ENCODE measurements at places on chromosomes 16 and 17.
A peak's percentile ranks its signal among the peaks of the same experiment; 100 is the strongest.

- DNase-seq: no peak
Observed at GRCh38 chr16:72444696-72445095, 272.7 kb upstream of the PMFBP1 start.

GRCh38 chr16:9099131-9099625 lies 7.7 kb downstream of the HAPSTR1 start:
- DNase-seq: no peak

- no peak for DNase-seq
Observed at GRCh38 chr17:54789101-54789880, 111.4 kb upstream of the TOM1L1 start.

DNA sequence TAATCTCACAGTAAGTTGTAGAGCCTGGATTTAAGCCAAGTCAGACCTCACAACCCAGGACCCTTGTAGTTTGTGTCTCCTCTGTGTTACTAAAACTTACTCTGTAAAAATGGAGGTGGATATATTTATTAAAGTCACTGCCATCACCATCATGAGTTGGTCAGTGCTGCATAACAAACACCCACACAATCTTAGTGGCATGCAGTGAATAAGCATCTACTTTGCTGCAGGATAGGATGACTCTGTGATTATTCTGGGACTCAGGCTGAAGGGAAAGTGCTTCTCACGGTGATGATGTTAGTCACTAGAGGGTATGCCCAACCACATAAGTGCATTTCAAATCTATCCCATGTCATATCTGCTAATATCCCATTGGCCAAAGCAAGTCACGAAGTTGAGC lies 398.7 kb downstream of the XYLT1 start:
- no peak for DNase-seq

DNA sequence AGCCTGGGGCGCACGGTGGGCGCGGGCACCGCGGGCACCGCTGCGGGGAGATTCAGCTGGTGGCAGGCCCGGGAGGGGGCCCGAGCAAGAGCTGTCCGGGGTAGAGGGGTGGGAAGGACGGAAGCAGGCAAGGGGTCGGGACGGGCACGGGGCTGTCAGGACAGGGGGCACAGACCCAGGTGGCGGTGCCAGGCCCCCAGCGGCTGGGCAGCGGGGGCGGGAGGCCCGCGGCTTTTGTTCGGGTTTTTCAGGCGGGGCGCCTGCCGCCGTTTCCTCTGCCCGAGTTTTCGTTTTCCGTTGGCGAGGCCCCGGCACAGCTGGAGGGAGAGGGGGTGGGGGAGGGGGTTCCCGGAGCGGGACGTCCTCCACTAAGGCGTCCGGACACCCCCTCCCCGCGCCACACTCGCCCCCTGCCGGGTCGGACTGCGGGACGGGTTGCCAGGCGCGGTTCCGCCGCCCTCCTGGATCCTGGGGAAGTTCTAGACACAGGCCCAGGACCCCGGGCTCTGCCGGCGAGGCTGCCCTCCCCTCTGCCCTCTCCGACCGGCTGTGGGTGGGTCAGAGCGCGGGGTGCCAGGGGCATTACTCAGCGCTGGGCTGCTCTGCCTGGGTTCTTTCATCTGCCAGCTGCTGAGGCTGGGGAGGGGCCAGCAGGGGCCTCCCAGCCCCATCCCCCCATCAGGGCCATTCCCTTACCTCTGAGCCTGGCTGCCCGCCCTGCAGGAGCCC lies 543 bp downstream of the ARHGAP23 start:
- peak; percentile 79 for DNase-seq

DNA sequence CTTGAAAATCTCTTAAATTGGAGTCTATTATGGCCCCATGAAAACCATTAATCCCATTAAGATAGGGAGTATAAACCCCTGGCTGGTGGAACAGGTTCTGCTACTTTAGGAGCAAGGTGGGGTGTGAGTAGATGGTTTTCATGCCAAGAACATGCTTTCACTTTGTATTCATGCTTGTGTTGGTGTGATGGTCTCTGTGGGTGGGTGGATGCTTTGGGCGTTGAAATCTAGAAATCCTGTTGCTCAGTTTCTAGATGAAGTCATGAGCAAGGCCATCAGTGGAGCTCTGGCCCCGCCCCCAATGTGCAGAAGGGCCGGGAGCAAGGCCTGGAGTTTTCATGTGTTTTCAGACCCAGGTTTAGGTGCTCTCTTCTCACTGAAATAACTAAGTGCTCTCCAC lies 20.1 kb downstream of the PLD6 start:
- DNase-seq: no peak

DNA sequence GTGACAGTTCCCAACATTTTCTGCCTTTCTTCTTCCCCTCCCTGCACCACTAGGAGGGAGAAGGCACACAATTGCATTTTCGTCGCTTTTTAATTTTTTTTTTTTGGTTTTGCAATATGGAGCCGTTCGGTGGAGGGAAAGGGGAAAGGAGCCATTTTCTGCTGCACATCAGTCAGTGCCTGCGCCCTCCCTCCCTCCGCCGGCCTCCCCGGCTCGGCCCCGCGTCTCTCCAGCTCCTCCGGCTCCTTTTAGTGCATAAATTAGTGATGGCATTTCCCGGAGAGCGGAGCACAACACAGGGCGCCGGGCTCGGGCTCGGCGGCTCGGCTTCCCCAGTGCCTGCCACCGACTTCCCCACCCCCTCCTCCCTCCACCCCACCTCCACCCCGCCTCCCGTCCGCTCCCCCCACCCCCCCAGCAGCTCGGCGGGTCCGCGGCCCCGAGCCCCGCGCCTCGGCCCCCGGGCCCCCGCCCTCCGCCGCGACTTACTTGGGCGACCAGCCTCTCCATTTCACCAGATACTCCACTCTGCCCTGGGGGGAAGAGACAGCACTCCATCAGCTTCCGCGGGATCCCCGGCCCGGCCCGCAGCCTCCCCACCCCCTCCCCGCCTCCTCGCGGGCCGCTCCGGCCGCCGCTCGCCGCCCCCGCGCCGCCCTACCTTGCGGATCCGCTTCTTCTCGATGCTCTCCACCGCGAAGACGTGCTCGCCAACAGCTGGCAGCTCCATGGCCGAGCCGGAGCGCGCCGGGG lies 542 bp downstream of the CBX4 start:
- peak; percentile 86 for DNase-seq

- no peak for DNase-seq
Observed at GRCh38 chr17:58399974-58400373, 17.4 kb downstream of the RNF43 start.

DNA sequence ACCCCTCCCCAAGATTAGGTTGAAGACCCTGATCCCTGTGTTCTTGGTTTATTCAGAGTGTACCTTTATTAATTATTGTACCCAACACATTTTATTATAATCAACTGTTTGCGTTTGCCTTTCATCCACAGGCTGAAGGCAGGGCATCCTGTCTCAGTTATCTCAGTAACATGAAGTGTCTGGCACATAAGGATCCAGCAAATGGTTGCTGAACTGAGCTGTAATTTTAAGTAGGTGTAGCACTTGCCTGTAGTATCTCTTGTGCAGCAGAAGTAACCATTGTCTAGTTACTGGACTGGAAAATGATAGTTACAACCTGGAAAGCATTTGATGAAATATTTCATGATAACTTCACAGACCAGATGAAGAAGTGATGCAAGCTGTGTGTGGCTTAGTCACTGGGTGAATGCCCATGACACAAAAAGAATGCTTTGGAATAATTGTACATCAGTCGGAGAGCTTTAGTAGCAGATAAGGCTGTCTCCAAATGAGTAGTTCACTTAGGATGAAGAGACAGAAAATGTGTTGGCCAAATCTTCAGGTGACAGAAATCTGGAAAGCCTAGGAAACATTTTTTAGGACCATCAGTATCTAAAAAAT lies 56.6 kb downstream of the ESRP2 start:
- DNase-seq: no peak

- DNase-seq: peak; percentile 84
Observed at GRCh38 chr16:21277927-21278706, at the start of gene CRYM. CRYM (minus strand) TSS chr16:21278290; CDS start chr16:21278251, 39 bp downstream.

Data from ecto neural progenitor cell (in vitro differentiated cells).